ENCODE measurements at places on chromosomes 7 and 10. TPM values are rescaled to one million over a fixed set of nuclear protein-coding genes. Genes with fewer than 3 reads are reported as not detected.

ATG9B gene
- total RNA-seq, result under 0.01 TPM

ZNF239 gene
- total RNA-seq, result 5.5 TPM

PLEKHS1 gene
- total RNA-seq, result under 0.01 TPM

TMEM176B gene
- not detected for total RNA-seq

NUTM2B gene
- total RNA-seq, result 1.2 TPM

NPS gene
- not detected for total RNA-seq

INPP5A gene
- 37.8 TPM for total RNA-seq

TRA2A gene
- total RNA-seq, result 17.2 TPM

ORAI2 gene
- 40.1 TPM for total RNA-seq

OR2A42 gene
- total RNA-seq, result not detected

NUTM2E gene
- not detected for total RNA-seq

LOXL4 gene
- total RNA-seq, result 78.2 TPM

ZNF736 gene
- 9.4 TPM for total RNA-seq

SNX10 gene
- 0.15 TPM for total RNA-seq

BEND7 gene
- 1.0 TPM for total RNA-seq

SEC61G gene
- 736 TPM for total RNA-seq

TRIM50 gene
- total RNA-seq, result not detected

UPP1 gene
- 6.5 TPM for total RNA-seq

RBP3 gene
- not detected for total RNA-seq

HOXA1 gene
- total RNA-seq, result 1.2 TPM

GNAI1 gene
- 37.1 TPM for total RNA-seq

TFEC gene
- total RNA-seq, result 0.17 TPM

RAMP3 gene
- total RNA-seq, result 0.58 TPM

TMEM236 gene
- under 0.01 TPM for total RNA-seq

APBB1IP gene
- 6.3 TPM for total RNA-seq

PFKP gene
- total RNA-seq, result 164 TPM

HOGA1 gene
- 3.3 TPM for total RNA-seq

ACTR3C gene
- total RNA-seq, result under 0.01 TPM

SUGCT gene
- total RNA-seq, result 8.9 TPM

VDAC2 gene
- total RNA-seq, result 179 TPM

FBXO24 gene
- total RNA-seq, result 0.33 TPM

SUN3 gene
- not detected for total RNA-seq

LLCFC1 gene
- total RNA-seq, result not detected

PRXL2A gene
- 3.3 TPM for total RNA-seq

UMAD1 gene
- total RNA-seq, result 14.1 TPM

ABCC2 gene
- 0.33 TPM for total RNA-seq

MYO3A gene
- not detected for total RNA-seq

NKX1-2 gene
- total RNA-seq, result under 0.01 TPM

ZP3 gene
- 0.87 TPM for total RNA-seq

AKR1C1 gene
- 528 TPM for total RNA-seq

SYT15 gene
- total RNA-seq, result 0.15 TPM

CLDN12 gene
- total RNA-seq, result 39.1 TPM

STEAP1 gene
- 63.1 TPM for total RNA-seq

TUBB8 gene
- total RNA-seq, result not detected

NXPH1 gene
- not detected for total RNA-seq

PRLHR gene
- not detected for total RNA-seq

GPR85 gene
- total RNA-seq, result 1.9 TPM

PRRT4 gene
- not detected for total RNA-seq

PTF1A gene
- not detected for total RNA-seq

SPDYE6 gene
- 0.15 TPM for total RNA-seq

SDK1 gene
- 22.8 TPM for total RNA-seq

SSC4D gene
- 0.33 TPM for total RNA-seq

NEUROG3 gene
- total RNA-seq, result not detected

ZNF804B gene
- not detected for total RNA-seq

TMEM270 gene
- total RNA-seq, result not detected

DNAJC12 gene
- 2.0 TPM for total RNA-seq

ERV3-1 gene
- 9.0 TPM for total RNA-seq

MRLN gene
- total RNA-seq, result not detected
